ENCODE measurements at places on chromosomes 3 and 15.

DNA sequence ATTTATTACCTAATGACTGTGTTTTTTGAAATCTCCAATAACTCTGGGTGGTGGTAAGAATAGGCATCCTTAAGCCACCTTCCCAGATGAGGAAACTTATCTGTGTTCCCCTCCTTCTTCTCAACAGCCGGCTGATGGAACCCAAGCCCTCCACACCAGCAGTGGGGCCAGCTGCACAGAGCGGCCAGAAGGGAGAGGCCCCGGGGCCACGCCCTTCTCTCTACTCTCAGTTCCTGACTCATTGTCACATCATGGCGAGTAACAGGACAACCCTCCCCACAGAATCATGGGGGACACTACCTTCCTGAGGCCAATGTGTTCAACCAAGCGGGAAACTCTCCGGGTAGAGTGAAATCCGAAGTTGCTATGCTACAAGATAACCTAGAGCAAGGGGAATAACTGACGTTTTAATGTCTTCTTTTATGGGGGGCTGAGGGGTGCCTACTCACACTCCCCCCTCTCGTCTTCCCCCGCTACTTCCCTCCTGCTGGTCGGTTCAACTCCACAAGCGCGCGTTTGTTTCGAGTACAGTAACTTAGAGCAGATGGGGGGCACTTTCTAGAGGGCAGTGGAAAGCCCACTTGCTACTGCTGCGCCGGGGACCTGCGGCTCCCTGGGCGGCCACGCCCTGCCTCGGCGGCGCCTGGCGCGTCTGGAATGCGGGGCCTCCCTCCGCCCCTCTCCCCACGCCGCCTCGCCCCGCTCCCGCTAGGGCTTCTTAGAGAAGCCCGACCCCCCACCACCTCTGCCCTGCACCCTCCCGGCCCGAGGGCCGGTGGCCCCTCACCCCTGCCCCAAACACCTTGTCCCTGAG, 621 bp downstream of the ANXA2 start:
- DNase-seq = peak; percentile 12

DNA sequence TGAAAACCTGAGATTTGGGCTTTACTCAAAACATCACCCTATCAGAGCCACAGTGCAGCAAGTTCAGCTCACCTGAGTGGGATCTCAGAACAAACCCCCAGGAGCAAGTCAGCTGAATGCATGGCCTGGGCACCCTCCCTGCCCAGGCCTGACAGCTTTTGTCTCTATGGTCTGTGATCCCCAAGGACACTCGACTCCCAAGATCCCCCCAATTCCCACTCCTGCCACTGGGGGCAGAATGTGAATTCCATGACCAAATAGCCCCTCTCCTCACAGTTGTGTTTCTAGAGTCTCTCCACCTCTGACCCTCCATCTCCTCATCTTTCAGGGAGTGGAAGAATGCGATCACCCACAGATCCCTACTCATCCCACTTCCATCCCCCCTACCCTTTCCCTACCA, 58.9 kb downstream of the ZNF445 start:
- DNase-seq = no peak

DNA sequence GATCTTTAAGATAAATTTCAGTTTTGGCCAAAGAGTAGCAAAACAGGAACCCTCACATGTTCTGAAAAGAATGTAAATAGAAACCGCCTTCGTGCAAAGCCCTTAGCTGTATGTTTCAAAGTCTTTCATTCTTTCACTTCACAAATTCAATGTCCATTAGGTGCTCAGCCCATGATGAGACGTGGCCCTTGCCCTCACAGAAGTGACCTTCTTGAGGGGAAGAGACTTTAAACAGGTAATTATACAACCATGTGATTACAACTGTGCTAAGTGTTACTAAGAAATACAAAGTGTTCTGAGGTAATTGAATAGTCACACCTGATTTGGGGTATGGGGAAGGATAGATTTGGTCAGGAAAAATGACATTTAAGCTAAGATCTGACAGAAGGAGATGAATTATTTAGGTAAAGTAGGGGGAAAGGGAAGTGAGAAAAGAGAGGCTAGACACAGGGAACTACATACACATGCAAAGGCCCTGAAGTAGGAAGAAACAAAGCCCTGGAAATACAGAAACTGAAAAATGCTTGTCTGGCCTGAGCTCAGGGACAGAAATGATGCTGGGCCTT, 19.6 kb downstream of the HSPBAP1 start:
- no peak for DNase-seq

GRCh38 chr15:45143056-45143455, 13.3 kb downstream of the DUOX1 start:
- no peak for DNase-seq

DNA sequence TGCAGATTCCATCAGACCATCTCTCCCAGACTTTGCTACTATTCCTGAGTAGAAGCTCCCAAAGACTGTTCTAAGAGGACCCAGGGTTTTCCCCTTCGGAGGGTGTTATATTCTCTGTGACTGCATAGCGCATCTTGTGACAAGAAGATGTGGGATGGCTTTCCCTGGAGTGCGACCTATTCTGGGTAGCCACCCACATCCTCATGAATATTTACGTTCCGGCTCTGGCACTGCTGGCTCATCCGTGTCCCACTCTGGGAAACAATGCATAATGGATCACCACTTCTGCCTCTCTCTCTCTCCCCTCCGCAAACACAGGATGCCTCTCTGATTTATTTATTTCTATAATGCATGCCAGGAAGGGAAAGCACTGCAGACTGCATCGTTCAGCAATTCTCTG, 166.1 kb downstream of the PYDC2 start:
- DNase-seq = no peak
